ENCODE measurements at places on chromosomes 2 and 18.
A peak's percentile ranks its signal among the peaks of the same experiment; 100 is the strongest.

DNA sequence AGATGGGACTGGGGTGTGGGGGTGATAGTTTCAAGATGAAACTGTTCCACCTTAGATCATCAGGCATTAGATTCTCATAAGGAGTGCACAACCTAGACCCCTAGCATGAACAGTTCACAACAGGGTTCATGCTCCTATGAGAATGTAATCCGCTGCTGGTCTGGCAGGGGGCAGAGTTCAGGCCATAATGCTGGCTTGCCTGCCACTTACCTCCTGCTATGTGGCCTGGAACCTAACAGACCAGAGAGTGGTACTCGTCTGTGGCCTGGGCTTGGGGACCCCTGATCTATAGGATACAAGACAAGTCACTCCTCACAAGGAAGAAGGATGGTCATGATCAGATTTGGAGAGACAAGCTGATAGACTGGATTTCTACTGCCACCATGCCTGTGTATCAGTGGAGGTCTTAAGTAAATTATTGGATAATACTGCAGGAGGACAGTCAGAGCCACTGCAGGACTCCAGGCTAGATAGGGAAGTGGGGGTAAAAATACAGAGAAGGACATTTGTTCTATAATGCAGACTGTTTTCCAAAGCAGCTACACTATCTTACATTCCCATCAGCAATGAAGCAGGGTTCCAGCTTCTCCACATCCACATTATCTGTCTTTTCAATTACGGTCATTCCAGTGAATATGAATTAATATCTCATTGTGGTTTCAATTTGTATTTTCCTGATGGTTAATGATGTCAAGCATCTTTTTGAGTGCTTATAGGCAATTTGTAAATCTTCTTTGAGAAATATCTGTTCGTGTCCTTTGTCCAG is 28.8 kb upstream of the APOB start:
- no peak for DNase-seq

- no peak for DNase-seq
Observed at GRCh38 chr2:215615803-215616174, 179.9 kb upstream of the FN1 start.

GRCh38 chr2:113104054-113104611 is 23.3 kb upstream of the IL1RN start:
- DNase-seq: no peak

DNA sequence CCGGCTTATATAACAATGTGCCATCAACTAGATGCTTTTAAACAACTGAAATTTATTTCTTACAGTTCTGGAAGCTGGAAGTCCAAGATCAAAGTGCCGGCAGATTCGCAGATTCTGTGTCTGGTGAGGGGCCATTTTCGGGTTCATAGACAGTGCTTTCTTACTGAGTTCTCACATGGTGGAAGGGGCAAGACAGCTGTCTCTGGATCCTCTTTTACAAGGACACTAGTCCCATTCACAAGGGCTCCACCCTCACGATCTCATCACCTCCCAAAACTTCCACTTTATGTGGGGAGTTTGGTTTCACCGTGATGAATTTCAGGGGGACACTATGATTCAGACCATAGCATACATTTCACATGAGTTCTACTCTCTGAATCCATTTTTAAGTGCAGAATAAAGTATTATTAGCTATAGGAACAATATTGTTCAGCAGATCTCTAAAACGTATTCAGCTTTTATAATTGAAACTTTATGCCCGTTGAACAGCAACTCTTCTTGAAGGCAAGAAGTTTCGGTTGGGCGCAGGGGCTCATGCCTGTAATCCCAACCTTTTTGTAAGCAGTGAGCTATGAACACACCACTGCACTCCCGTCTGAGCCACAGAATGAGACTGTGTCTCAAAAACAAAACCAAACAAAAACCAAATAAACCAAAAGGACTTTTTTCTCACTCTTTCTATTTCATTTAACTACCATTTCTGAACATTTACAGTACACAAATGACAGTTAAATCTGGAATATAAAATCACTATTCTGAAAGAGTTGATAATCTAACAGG is 502.8 kb downstream of the CMPK2 start:
- DNase-seq: no peak

DNA sequence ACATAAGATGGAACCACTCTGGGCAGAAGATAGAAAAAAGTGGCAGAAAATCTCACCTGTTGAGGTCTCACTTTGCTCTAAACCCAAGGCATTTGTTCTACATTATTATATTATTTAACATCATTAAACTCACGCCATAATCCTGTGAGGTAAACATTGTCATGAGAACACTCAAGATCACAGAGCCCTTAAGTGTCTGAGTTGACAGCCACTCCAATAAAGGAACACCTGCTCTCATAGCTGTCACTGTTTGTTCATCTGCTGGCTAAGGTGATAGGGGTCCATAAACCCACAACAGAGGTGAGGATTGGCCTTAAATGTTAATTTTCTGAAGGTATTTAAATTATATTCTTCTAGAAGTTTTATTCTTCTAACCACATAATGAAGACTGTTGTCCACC is 439.7 kb downstream of the RIT2 start:
- no peak for DNase-seq

- DNase-seq: peak; percentile 64
Observed at GRCh38 chr2:231189571-231190495, 8.6 kb upstream of the ARMC9 start.

DNA sequence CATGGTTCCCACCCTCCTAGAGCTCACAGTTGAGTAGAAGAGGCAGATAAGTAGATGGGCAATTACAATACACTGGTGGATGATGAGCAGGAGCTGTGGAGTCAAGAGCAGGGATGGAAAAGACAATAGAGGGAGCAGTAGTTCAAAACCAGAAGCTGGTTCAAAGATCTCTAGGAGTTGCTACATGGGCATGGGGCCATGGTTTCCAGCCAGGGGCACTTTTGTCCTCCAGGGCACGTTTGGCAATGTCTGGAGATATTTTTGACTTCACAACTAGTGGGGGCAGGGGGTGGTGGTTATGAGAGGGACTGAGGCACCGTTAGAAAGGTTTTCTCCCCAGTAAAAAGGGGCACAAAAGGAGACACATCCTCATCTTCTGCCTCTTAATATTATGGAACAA is 236.0 kb downstream of the DYSF start:
- DNase-seq: no peak
